ENCODE measurements at places on chromosomes 5 and 9.

DNA sequence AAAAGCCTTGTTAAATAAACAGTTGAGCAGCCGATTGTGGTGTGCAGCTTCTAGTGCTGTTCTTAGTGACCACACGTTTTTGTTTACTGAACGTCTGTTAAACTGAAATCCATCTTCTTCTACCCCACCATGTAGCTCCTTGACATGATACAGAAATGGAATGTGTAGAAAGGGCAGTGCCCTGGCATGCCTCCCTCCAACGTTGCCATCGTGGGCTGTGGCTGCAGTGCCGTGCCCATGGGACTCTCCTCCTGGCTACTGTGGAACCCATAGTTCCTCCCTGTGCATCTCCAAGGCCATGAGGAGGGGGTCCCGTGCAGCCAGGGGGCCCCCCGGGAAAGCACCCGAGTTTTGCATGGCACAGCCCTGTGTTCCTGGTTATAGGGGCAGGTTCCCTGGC is 23.3 kb upstream of the TGFBI start:
- H3K4me3 ChIP-seq: no peak overlapping the region
- no peaks in the 10 kb centered on the region for H3K4me1 ChIP-seq
- no peaks in the 10 kb centered on the region for H3K27me3 ChIP-seq
- no peak for DNase-seq
- no peaks in the 10 kb centered on the region for H3K36me3 ChIP-seq

DNA sequence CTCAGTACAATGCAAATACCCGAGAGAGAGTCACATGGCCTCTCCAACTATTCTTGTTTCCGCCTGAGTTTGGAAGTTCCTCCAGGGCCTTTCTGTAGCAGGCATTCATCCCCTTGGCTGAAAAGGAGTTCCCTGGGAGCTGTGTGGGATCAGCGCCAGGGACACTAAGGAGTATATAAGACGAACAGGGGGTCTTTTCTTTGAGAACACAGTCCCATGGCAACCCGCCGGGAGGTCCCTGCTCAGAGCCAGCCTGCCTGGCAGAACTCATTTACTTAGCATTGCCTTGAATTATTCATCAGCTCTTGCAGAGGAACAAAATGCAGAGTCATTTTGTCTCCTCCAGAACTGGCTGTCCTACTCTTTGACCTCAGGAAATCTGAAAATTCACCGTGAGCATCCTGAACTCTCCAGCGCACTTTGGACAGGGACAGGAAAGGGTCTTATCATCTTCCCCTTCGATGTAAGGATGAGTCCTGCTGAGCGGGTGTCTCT is 120.4 kb upstream of the OSMR start:
- no peak overlapping the region for H3K27ac ChIP-seq
- DNase-seq: no peak
- no peaks in the 10 kb centered on the region for H3K36me3 ChIP-seq
- no peak overlapping the region for H3K4me3 ChIP-seq

DNA sequence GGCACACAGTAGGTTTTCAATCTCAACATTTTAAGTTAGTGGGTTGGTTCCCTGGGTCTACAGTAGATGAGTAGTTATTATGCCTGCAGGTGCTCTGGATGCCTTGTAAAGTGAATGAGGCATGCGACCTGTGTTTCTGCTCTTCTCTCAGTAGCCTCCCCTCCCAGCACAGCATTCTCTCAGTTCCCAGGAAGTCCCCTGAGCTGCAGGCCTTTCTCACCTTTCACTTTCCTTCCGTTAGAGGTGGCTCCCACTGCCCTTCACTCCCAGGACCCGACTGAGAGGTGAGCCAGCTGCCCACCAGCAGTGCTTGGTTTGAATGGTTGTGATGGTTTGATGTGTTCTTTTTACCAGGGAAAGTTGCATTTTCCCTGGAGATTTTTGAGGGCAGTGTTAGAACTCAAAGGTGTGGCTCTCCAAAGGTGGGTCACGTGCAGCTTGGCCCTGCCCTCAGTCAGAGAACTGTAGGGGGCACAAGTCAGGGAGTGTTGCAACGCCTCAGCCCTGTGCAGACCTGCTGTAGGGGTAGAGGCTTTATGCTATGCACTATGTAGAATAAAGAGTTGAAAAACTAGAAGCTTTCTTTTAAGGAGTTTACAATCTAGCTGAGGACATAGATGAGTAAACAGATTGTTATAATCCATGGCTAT is 173.8 kb downstream of the NTRK2 start:
- H3K4me1 ChIP-seq: no peaks in the 10 kb centered on the region
- H3K27ac ChIP-seq: no peak overlapping the region
- no peak for DNase-seq
- H3K36me3 ChIP-seq: no peaks in the 10 kb centered on the region

- H3K27ac ChIP-seq: no peak overlapping the region
- H3K4me1 ChIP-seq: no peaks in the 10 kb centered on the region
- no peaks in the 10 kb centered on the region for H3K27me3 ChIP-seq
- DNase-seq: no peak
- no peaks in the 10 kb centered on the region for H3K36me3 ChIP-seq
- no peak overlapping the region for H3K4me3 ChIP-seq
Observed at GRCh38 chr5:105730982-105731381, 1939.8 kb downstream of the EFNA5 start.

DNA sequence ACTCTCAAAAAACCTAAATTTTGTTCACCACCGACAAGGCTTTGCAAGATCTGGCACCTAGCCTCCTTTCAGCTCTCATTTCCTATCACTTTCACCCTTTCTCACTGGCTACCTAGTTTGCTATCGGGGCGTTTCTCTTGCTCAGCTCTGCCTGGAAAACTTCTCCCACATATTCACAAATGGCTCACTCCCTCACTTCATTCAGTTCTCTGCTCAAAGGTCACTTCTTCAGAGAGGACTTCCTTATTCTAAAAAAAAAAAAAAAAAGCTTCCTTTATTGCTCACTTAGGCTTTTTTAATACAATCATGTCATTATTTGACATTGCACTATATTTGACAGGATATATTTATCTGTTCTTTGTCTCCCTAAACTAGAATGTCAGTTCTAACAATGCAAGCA is 2.1 kb upstream of the SLC25A46 start:
- peaks cover 7% of the 10 kb centered on the region for H3K4me1 ChIP-seq
- no peak for DNase-seq
- H3K4me3 ChIP-seq: no peak overlapping the region

- no peaks in the 10 kb centered on the region for H3K4me1 ChIP-seq
- no peaks in the 10 kb centered on the region for H3K27me3 ChIP-seq
- H3K27ac ChIP-seq: no peak overlapping the region
- H3K4me3 ChIP-seq: no peak overlapping the region
Observed at GRCh38 chr5:151357097-151357496, 9.7 kb upstream of the SLC36A2 start.
